ENCODE measurements at places on chromosomes 3 and 15.

- DNase-seq: no peak
Observed at GRCh38 chr3:185555101-185555501, 2.7 kb upstream of the LIPH start.

DNA sequence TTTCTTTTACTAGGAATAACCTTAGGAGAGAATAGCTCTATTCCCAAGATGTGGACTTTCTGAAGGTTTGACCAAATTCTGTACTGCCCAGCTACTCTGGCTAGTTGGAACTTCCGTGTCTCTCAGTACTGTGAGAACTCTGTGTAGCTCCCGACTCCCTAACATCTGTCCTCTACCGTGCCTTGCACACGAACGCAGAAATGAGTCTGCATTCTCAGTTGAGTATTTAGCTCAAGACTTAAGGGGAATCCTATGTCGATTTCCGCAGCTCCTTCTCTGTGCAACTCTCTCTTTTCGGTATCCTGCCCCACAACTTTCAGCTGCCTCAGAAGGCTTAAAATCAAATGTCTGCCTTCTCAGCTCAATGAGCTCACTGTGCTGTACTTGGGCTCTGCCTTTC is 86.7 kb upstream of the EPHB3 start:
- no peak for DNase-seq

DNA sequence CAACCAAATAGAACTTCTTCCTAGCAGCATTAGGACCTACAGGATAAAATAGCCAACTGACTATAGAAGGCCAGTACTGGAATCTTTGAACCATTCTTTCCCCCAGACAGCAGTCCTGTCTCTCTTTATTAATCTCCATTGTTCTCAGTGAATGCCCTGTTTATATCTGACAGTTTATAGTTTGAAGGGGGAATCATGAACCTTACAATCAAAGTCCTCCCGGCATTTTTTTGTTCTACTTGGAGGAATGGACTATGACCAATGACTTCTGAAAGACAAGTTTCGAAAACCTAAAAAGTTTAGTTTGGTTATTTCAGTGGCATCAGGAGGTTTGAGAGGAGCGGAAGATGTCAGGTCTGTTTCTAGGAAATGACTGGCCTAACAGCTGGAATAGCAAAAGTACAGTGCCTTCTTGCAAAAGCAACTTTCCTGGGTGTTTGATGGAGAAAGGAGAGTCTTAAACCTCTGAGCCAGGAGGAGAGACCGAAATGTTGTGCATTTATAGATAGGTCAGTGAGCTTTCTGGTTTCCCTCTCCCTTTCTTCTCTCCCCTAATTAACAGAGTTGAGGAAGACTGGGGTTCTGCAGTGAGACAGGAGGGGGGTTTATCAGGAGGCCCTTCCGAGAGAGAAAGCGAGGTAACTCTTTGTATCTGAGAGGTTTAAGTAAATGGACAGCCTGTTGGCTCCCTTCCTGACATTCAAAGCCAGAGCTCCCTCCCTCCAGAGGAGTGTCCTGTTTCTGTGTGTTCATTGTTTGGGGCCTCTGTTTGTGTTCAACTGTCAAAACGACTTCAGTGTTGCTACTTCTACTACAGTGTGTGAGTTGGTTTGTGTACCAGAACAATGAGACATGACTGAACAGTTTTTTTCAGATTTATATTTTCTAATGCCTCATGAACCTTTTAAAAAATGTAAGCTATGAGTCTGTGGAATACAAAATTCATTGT is 383.0 kb upstream of the RARB start:
- DNase-seq: no peak

DNA sequence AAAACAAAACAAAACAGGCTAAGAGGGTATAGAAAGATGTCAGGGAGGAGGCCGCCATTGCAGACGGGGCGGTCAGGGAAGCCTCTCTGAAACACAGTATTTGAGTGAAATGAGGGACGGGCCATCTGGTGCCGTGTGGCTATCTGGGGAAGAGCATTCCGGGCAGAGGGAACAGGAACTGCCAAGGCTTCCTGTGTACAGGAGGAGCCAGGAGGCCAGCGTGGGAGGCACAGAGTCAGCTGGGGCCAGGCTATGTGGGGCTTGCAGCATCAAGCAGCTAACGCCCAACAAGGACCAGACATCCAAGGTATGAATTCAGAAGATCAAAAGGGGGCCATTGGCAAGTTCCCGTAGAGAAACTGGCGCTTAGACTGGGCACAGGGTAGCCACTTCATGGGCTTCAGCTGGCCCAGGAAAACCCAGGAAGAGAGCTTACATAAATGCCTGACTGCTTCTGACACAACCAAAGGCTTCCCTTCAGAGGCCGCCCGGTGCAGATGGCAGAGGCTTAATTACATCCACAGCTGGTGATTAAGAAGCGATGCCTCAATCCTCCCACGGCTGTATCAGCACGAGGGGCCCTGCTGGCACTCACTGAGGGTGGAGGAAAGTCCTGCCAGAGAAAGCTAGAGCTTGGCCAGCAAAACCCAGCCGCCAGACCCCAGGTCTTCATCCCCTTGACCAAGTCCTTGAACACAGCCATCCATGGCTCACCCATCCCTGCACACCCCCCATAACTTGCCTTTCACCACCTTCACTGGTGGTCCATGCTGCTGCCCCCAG is 144.9 kb downstream of the MEGF11 start:
- DNase-seq: no peak

GRCh38 chr15:89825271-89825940 is 10.8 kb upstream of the ANPEP start:
- no peak for DNase-seq

GRCh38 chr3:132735589-132735988 is 13.4 kb upstream of the NPHP3 start:
- DNase-seq: no peak

- DNase-seq: no peak
Observed at GRCh38 chr3:27279123-27279522, 90.1 kb downstream of the NEK10 start.

GRCh38 chr15:66701422-66702034 is 508 bp upstream of the SMAD6 start:
- DNase-seq: no peak

DNA sequence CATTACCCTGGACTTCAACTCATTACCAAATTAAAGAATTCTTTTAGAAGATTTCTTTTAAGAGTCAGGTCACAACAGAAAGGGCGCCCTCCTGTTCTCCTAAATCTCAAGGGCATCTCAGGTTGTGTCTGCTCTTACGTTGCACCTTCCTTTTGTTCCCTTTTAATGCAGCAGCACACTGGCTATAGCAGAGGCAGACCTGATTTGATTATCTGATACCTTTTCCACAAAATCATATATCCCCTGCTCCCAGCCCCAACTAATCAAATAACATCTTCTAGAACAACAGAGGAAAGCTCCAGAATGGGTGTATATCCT is 40.1 kb downstream of the TIGIT start:
- no peak for DNase-seq
